Stimulated activated CD8-positive, alpha-beta memory T cell treated with anti-CD3 and anti-CD28 coated beads, Interleukin-15, amount 100 ng/mL, for 1 hour (primary cell): ENCODE measurements at places on chromosomes 6 and 20.

- DNase-seq = no peak
Measured at GRCh38 chr20:37501940-37502339, 19.1 kb upstream of the NNAT start.

DNA sequence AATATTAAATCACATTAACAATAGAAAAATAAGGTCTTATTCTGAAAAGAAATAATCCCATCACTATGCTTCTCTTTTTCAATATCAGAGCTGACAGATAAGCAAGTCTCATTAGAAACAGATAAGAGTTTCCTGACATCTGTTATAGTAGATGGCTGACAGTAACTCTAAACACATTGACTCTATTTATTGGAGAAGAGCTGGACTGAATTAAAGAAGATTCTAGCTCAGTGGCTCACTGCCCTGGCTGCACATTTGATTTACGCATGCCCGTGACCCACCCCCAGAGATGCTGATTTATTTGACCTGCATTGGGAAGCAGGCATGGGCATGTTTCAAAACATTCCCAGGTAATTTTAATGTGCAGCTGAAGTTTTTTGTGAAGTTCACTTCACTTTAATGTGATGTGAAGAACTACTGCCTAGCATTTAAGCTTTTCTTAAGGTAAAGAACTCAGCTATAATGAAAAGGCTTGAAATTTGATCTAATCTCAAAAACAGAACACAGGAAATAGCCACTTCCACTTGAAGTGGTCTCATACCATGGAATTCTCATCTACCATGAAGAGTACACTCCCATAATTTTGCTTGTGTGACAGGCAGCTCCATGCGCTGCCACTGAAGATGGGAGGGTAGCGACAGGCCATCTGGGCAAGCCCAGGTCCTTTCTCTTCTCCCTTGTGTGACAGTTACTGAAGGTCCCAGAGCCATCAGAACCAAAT lies 162.3 kb downstream of the TPBG start:
- no peak for DNase-seq

DNA sequence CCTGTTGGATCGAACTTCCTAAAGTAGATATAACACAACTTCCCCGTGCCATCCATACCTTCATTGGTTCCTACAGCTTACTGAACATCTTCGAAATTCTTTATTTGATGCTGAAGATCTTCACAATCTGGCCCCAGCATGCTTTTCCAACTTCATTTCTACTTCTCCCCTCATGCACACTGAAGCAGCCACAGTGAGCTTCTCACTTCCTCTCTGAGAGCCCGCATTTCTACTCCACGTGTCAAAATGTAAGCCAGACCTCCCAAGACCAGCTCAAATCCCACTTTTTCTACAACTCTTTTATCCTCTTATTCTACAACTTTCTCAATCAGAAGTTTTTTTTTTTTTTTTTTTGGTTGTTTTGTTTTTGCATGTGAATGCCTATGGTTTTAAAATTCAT lies 254.7 kb downstream of the GMPR start:
- no peak for DNase-seq

- no peak for DNase-seq
Measured at GRCh38 chr20:63114006-63114692, 101.8 kb downstream of the YTHDF1 start.

GRCh38 chr20:39234520-39235095 lies 272.5 kb downstream of the DHX35 start:
- DNase-seq = no peak

GRCh38 chr6:24779416-24780016 lies 4.8 kb downstream of the GMNN start:
- DNase-seq = no peak

DNA sequence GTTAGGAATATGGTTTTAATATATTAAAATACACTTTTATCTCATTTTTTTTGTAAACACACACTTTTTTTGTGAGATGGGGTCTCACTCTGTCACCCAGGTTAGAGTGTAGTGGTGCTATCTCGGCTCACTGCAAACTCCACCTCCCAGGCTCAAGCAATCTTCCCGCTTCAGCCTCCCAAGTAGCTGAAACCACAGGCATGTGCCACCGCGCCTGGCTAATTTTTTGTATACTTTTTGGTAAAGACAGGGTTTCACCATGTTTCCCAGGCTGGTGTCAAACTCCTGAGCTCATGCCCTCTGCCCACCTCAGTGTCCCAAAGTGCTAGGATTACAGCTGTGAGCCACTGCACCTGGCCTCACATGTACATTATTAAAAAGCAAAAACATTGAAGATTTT lies 10.8 kb downstream of the IPCEF1 start:
- DNase-seq = no peak

DNA sequence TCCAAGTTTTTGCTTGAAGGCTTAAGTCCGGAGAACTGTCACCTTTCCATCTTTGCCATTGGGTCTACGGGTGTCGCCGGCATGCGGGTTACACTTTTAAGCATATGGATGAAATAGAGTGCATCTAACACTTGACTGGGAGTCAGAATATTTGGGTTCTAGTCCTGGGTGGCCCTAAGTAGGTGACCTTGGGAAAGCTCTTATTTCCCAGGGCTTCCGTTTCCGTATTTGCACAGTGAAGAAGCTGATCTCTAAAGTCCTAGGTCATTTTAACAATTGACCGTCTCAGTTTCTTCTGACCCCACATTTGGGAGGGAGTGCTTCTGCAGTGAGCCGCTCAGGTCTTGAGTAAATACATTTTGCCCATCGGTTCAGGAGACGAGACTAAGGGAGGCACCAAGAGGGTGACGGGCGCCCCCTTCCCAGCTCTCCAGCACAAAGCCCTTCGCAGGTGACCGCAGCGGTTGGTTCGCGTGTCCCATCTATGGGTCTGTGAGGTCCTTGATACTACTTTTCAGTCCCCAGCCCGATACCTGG lies 651 bp upstream of the BLTP3A start:
- DNase-seq = peak; percentile 18

DNA sequence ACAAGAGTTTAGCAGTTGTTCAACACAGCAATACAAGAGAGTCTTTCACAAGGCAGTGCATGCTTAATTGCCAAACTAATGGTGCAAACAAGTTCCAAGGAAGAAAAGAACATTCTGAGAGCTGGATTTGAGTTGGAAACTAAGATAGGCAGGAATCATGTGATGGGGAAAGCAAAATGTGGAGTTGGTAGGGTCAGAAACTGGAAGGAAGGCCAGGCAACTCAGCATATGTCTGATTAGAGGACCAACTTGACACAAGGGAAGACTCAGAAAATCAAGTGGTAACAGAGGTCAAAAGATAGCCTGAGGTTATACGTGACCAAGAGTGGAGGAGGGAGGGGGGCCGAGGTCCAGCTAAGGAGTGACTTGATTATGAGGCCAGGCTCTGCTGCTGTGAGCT lies 117.3 kb downstream of the SMLR1 start:
- DNase-seq = no peak

DNA sequence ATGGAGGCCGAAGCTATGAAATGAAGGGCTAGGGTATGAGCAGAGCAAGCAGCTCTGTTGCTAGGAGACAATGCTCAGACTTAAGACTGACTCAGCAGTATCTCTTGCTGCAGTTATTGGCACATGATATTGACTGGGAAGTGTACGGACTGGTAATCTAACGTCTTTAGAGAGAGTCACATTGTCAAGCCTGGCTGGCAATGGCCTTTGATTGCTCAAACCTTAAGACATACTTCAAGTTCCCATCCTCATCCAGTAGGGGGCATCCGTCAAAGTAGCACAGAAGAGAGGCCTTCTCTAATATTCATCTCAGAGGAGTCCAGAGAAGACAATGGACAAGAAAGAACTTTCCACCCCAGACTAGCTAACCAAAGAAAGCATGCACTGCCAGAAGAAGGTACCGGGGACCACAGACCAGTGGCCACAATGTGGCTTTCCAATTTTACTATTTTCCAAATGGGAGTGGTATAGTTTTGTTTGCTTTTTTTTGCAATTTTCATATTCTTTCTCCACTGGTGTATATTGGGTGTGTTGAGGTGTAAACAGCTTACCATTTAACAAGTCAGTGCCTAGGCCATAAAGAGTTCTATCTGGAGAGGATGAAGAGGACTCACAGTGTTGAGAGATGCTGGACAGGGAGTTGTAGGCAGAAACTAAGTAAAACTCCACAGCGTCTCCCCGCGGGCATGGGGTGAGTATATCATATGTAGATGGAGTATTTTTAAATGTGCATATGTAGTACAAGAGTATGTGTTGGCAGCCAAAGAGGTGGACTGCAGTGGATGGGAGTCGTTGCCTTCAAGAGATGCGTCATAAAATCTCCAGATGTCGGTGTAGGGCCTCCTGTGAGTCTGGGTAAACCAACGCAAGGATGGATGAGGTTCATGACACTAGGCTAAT lies 36.7 kb downstream of the LRFN2 start:
- no peak for DNase-seq

GRCh38 chr6:170417881-170418280 lies 111.3 kb downstream of the FAM120B start:
- no peak for DNase-seq

DNA sequence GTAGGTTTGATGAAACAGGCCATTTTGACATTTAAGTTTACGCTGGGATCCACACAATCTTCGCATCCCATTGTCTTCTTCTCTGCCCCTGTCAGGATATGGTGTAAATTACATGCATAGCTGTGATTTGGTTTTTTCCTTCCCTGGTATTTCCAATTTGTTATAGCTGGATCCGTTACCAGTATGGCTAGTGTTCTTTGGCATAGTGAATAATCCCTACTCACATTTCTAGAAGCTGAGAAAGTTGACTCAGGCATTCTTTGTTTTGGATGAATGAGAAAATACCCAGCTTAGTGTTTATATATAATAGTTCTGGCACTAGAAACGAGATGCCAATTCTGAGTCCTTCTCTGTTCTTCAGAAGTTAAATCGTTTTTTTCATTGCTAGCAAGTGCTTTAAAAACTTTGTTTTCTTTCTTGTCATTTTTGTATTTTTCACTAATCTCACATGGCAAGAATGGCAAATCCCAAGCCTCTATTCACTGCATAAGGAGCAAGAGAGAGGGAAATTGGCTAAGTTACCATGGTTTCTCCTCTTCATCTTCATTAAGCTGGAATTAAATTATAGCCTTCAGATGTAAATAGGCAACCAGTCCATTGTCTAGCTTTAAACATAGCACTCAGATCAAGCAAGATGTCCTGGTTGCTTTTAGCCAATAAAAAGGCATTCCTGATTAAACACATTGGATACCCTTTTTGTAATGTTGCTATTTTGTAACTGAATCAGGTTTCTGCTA lies 91.9 kb upstream of the LAMP5 start:
- no peak for DNase-seq

GRCh38 chr6:133648581-133648980 lies 240.3 kb upstream of the TCF21 start:
- no peak for DNase-seq

DNA sequence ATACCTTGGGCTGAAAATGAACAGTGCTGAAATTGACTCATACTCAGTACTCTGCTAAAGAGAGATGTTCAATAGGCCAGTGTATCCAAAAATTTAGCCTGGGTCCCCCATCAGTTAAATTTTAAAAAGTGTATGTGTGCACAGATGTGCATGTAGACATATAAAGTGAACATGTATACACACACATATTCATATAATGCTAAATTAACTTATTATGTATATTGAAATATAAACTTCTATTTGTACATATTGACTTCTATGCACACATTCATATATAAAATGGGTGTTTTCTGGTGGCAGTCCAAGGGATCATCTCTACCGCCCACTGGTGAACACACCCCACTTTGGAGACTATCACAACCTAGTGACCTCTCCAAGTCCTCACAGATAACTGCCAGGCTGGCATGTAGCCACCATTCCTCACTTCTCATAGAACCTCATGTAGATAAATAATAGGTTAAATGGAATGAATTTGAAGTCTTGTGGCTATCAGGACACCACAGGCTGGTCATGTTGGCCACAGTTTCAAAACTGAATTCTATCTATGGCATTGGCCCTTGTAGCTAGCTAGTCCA lies 8.8 kb downstream of the SLC22A16 start:
- DNase-seq = no peak

DNA sequence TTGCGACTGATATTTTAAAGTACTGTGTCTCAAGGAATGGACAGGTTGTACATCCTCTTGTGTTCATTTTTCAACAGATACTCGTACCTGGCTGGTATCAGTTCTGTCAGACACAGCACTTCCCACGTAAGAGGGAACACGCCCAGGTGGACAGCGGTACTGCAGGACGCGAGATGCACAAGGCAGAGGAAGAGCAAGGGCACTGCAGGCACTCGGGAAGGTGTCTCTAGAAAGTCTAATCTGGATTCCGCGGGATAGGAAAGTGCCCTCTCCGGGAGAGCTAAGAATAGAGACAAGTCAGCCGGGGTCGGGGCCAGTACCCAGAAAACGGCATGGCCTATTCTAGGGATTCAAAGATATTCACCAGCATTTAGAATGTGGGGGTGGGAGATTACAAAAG lies 94.2 kb upstream of the MBOAT1 start:
- DNase-seq = no peak

GRCh38 chr6:68761985-68762384 lies 126.9 kb downstream of the ADGRB3 start:
- DNase-seq = no peak

GRCh38 chr6:31701666-31702404 lies 1.3 kb downstream of the ABHD16A start:
- DNase-seq = no peak

DNA sequence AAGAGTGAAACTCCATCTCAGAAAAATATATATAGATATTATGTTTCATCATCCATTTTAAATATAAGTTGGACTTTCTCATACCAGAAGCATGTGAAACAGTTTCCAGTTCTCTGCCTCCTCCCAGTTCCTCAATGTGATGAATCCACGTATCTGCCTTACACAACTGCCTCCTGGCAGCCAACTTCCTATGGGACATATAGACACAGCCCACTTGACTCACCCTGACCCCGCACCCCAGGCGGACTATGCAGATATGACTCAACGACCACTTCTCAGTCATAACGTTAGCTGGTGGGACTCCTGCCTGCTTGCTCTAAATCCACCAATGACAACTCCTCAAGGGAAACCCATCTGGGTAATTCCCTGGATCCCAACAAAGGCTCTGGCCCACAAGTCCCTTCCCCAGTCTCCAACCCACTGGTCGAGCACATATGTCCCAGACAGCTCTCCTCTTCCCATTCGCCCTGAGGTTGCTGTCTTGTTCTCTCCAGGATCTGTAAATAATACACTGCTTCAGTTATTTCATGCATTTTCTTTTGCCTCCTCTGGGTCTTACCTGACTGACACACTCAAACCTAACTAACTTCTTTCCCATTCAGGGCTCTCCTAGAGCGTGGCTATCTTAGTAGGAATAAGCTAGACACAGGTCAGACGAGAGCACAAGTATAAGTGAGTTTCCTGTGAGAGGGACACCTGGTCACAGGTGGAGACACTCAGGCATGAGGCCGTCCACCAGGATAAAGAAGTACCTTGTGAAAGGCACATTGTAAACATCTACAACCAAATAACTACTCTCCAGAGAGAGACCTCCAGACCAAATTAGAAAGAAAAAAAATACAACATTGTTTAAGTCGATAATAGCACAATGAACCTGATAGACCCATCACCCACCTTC lies 548.5 kb downstream of the CD83 start:
- no peak for DNase-seq

DNA sequence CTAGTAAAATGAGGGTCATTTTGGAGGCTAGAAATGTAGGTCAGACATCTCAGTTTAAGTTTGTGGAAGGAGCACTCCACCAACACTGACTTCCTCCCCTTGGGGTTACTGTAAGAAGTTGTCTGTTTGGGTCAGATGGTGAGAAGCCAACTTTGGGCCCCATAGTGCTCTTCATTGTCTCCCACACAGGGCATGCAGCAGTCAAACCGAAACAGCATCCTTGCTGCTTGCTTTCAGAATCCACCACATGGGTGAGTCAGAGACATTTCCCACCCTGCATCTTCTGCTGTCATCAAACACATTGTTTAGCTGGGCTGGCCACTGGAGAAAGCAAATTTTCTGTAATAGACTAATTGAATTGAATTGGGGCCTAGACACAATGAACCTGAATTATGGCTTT lies 16.8 kb downstream of the IL17F start:
- DNase-seq = no peak

- DNase-seq = no peak
Measured at GRCh38 chr6:36594816-36595643, 868 bp downstream of the SRSF3 start.
